ENCODE measurements at places on chromosomes 4 and X.

GRCh38 chrX:15299941-15300851 lies 15.2 kb downstream of the ASB11 start:
- peak; percentile 22 for DNase-seq

DNA sequence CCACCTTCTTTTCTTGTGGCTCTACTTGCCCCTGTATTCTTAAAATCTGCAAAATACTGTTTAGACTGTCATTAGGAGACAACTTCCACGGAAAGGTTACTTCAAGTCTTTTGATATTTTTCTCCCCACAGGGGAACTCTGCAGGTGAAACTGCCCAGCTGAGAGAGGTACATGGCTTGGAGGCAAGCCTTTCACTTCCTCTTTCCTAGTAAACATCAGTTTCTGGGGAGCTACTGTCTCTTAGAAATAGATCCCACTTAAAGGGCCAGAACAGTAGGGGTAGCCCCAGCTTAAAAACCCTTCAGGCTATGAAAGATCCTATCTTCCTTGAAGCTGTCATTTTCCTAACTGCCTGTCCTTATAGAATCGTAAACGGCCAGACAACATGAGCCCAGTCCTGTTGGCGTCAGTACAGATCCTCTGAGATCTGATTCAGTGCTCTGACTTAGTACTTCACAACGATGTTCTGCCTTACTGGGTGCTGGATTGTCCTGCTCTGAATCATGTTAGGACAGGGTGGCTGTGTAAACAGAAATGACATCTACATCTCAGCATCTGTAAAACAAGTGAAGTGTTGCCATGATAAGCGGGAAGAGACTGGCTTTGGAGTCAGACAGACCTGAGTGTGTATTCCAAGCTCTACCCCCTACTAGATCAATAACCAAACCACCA lies 102.1 kb downstream of the ITIH6 start:
- DNase-seq: no peak

GRCh38 chrX:151711787-151712186 lies 4.0 kb upstream of the FATE1 start:
- no peak for DNase-seq

DNA sequence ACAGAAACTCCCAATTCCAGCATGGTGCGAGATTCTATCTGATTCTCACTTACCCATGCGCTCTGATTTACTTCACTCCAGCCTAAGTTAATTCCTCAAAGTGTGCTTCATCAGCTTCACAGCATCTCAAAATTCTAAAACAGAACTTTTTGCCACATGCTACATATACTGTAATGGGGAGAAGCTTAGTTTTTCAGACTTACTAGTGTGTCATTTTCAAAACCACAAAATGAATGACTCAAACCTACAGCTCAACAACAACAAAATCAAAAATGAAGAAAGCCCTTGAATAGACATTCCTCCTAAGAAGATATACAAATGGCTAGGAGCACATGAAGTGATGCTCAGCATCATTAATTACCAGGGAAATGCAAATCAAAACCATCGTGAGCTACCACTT lies 14.9 kb downstream of the IRF2 start:
- DNase-seq: no peak

DNA sequence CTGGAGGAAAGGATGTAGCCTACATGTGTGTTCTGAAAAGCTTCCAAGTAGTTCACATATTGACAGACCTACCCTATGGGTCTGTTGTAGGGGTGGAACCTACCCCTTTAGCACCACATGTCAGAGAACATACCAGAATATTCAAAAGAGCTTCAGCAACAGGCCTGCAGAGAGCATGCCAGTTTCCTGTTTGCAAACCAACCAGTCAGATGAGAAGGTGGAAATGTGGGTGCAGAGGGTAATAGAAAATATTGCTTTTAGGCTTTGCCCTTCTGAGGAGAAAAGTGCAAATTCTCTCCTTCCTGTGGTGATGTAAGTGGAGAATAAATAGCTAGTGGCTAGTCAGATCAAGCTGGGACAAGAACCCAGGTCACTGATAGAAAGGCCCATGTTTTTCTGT lies 16.4 kb downstream of the INTS6L start:
- DNase-seq: no peak

All from suppressor macrophage treated with lipopolysaccharide for 1 hour (primary cell).